Adrenal gland (tissue), 19 donors: ENCODE measurements at places on chromosomes 4 and X. TPM values are rescaled to one million over a fixed set of nuclear protein-coding genes. Genes with fewer than 3 reads are reported as not detected.

The GYG2 gene
- 2.5 TPM for total RNA-seq

The TMEM35A gene
- total RNA-seq: 1.3 TPM

The F8A2 gene
- not detected for total RNA-seq

The BGN gene
- 297 TPM for total RNA-seq
